NAMALWA (cell line): ENCODE measurements at places on chromosomes 7 and 10.

DNA sequence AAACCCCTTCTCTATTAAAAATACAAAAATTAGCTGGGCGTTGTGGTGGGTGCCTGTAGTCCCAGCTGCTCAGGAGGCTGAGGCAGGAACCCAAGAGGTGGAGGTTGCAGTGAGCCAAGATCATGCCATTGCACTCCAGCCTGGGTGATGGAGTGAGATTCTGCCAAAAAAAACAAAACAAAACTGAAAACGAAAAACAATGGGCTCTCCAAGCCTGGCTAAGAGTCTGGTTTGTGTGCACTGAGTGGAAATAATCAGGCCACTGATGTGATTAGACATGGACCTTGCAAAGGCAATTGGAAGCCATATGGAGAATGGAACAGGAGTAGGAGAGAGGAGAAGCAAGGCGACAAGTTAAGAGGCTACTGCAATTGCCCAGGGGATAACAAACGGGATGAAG lies 60.1 kb upstream of the GSDME start:
- no peak for DNase-seq

DNA sequence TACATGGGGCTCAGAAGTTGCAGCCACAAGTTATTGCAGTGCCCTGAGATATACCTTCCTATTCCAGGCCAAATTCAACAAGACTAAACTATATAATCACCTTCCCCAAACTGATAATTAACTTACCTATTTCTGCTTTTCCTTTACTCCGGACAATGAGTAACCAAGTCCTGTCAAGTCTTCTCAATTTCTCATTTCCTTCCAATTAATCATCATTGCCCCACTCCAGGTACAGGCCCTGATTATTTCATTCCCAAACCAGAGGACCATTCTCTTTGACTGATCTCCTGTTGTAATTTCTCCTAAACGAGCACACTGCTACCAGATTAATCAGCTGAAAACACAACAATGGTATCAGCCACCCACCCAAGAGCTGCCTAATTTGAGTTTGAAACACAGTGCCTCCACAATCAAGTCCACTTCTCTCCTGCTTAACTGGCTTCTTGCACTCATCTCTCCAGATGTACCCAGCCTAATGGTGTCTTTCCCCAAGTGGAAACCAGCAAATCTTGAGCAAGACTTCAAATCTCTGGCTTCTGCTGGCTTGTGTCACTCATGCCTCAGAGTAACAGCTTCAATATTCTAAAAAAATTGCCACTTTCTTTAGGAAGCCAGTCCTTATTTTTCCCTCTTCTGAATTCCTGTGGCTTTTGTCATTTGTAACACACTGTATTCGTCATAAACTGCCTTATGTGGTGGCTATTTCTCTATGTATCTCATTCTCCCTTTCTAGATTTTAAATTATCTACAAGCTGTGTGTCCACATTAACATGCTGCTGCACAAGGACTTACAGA lies 89.1 kb downstream of the CDK6 start:
- no peak for DNase-seq

DNA sequence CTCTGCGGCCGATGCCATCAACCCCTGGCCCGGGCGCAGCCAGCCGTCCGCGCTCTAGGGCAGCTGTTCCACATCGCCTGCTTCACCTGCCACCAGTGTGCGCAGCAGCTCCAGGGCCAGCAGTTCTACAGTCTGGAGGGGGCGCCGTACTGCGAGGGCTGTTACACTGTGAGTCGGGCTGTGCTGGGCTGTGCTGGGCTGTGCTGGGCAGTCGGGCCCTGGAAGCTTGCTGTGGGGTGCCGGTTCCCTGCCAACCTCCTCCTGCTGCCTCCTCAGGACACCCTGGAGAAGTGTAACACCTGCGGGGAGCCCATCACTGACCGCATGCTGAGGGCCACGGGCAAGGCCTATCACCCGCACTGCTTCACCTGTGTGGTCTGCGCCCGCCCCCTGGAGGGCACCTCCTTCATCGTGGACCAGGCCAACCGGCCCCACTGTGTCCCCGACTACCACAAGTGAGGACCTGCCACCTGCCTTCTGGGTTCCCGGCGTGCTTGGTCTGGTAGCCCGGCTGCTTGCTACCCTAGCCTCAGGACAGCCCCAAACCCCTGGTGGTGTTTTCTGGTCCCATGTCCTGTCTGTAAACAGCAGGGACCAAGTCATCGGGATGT lies 7.5 kb downstream of the ZYX start:
- DNase-seq, result no peak

GRCh38 chr7:75729851-75730274 lies 8.9 kb downstream of the HIP1 start:
- no peak for DNase-seq

- no peak for DNase-seq
These were observed 144.5 kb downstream of the REEP3 start for GRCh38 chr10:63665670-63666134.

- no peak for DNase-seq
These were observed 46.9 kb downstream of the JAKMIP3 start for GRCh38 chr10:132112611-132113010.

DNA sequence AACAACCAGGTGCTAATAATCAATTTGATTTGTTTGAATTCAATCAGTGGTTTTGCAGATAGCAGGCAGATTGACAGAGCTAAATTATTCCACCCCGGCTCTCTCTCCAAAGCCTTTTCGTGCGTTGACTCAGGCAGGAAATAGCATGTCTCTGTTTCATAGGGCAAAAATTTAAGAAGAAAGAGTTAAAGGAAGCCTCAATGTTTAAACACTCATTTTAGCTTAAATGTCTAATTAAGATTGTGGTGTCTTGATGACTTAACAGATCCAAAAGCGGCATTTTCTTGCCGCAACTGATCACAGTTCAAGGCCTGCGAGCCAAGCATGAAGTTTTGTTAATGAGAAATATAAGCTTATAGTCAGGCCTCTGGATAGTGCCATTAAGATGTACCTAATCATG lies 1051.1 kb upstream of the AUTS2 start:
- DNase-seq, result no peak

- no peak for DNase-seq
These were observed 28.3 kb upstream of the SDK1 start for GRCh38 chr7:3272691-3273141.

DNA sequence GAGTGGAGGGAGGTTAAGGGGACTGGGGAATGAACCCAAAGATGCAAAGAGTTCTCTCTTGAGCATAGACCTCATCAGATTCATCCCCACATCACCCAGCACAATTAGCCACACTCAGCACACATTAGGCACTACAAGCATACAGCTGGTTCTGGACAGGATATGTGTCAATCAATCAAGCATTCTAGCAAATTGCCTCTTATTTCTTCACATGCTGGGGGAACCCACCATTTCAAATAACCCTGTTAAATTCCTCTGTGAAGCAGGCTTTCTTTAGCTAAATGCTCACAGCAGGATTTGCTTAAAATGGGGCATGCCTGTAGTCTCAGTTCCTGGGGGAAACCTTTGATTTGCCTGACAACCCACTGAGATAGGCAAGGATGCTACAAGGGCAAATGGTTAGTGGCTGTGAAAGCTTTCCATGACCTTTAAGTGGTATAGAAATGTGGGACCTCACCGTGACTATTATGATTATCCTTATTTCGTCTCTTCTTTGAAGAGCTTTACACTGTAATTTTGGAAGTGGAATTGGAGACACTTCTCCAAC lies 193.4 kb upstream of the ZMIZ1 start:
- DNase-seq, result no peak

GRCh38 chr7:767580-767940 lies 40.5 kb upstream of the PRKAR1B start:
- no peak for DNase-seq

DNA sequence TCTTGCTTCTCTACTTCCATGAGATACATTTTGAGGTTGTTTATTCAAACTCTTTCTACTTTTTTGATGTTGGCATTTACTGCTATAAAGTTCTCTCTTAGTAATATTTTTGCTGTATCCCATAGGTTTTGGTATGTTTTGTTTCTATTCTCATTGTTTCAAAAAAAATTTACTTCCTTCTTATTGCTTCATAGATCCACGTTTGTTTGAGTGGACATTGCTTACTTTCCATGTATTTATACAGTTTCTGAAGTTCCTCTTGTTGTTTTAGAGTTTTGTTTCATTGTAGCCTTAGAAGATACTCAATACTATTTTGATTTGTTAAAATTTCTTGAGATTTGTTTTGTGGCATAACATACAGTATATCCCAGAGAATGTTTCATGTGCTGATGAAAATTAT lies 13.7 kb downstream of the TAS2R40 start:
- DNase-seq, result no peak

DNA sequence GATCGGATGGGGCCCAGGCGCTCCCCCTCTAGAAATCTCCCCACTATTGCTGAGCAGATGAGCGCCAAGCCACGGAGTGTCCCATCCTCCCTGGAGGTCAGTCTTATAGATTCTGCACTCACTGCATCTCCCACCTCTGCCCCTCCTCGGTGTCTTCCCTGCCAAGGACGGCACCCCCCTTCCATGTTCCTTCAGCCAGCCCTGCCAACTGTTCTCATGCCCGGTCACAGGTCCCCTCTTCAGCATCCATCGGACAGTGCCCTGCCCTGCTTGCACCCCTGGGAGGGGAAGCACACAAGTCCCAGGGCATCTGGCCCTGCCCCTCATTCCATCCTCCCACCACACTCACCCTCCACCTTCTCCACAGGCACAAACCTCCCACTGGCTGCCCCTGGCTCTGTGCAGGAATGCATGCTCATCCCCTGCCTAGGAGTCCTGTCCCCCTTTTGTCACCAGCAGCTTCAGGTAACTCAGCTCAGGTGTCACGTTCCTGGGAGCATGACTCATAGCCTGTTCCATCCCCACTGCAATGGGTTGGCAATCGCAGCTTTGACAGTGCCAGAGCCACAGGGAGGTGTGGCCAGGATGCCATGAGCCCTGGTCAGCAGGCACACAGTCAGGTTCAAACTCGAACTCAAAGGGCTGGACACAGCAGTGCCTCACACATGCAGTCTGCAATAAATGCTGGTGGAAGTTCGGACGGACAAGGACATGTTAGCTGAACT lies 234.7 kb upstream of the TCERG1L start:
- no peak for DNase-seq

GRCh38 chr10:86017841-86018734 lies 348.5 kb downstream of the GRID1 start:
- peak; percentile 65 for DNase-seq

DNA sequence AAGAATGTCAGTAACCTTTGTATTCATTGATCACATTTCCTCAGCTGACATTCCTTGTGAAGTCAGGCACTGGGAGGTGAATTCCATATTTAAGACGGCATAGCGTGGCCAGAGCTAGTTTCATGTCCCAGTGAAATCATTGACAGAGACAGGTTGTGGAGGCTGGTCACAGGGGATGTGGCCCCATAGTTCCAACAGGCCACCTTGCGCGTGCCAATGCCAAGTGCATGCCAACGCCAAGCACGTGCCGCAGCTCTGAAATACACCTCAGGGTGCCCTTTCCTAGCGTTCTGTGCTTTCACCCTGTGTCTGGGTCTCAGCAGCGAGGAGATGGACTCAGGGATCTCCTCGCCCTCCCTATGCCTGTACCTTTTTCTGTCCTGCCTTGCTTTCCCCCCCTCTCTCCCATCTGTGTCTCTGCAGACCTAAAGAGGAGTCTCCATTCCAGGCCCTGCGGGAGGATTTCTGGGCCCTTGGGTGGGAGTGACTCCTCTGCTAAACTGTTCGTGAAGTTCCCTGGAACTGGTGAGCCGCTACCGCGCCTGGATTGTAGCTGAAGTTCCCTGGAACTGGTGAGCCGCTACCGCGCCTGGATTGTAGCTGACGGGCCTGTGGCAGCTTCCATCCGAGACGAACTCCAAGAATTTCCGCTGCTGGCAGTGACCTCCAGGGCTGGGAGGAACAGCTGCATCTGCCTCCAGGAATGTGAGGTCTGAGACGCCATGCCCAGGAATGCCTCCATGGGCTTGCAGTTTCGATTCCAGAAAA lies 19.7 kb downstream of the AQP1 start:
- DNase-seq, result no peak

- peak; percentile 71 for DNase-seq
These were observed 51.9 kb downstream of the DENND11 start for GRCh38 chr7:141649865-141650634.

DNA sequence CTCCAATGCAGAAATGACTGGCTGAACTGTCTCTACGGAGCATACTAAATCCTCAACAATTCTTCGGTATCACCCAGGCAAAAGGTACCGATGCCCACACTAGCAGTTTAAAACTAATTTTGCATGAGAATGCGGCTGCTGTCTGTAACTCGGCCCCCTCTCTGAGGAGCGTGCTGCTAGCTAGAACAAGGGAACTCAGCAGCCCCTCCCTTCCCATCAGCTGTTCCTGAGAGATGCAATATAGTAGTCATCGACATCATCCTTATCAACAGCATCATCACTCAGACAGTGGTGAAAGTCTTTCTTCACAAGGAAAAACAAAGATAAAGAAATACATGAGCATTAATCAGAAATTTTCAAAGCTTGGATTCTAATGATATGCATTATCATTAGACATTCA lies 189.1 kb upstream of the FRMD4A start:
- DNase-seq, result no peak

- no peak for DNase-seq
These were observed 31.7 kb downstream of the HYAL4 start for GRCh38 chr7:123876557-123877256.

DNA sequence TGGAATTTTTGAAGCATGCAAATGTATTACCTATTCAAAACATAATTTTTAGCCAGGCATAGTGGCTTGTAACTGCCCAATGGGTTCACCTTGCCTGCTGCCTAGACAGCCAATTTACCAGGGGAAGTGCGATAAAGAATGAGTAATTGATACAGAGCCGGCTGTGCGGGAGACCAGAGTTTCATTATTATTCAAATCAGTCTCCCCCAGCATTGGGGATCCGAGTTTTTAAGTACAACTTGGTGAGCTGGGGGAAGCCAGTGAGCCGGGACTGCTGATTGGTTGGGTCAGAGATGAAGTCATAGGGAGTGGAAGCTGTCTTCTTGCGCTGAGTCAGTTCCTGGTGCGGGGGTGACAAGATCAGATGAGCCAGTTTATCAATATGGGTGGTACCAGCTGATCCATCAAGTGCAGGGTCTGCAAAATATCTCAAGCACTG lies 29.1 kb upstream of the NRBF2 start:
- no peak for DNase-seq

- no peak for DNase-seq
These were observed 232.8 kb downstream of the PTPRN2 start for GRCh38 chr7:158354861-158355260.

DNA sequence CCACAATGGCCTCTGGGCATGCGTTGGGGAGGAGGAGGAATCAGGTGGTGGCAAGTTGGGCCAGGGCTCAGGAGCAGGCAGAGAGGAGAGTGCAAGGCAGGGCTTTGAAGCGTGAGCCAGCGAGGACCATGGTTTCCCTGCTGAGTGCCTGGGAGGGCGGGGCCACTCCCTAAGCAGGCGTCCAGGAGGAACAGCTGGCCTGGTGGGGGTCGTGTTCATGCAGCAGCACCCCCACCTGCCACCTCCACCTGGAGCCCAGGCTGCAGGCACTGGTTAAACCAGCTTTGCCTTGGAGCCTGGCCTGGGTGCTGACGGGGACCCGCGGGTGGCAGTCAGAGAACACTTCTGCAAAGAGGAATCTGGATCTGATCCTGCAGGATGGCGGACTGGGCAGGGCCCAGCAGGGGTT lies 24.2 kb upstream of the AQP1 start:
- no peak for DNase-seq

- no peak for DNase-seq
These were observed 131.2 kb downstream of the GFRA1 start for GRCh38 chr10:116141855-116142254.

GRCh38 chr7:139127648-139128047 lies 18.1 kb upstream of the ZC3HAV1 start:
- DNase-seq, result peak; percentile 28
